AML-193 (cell line): ENCODE measurements at places on chromosomes 7 and 10.

DNA sequence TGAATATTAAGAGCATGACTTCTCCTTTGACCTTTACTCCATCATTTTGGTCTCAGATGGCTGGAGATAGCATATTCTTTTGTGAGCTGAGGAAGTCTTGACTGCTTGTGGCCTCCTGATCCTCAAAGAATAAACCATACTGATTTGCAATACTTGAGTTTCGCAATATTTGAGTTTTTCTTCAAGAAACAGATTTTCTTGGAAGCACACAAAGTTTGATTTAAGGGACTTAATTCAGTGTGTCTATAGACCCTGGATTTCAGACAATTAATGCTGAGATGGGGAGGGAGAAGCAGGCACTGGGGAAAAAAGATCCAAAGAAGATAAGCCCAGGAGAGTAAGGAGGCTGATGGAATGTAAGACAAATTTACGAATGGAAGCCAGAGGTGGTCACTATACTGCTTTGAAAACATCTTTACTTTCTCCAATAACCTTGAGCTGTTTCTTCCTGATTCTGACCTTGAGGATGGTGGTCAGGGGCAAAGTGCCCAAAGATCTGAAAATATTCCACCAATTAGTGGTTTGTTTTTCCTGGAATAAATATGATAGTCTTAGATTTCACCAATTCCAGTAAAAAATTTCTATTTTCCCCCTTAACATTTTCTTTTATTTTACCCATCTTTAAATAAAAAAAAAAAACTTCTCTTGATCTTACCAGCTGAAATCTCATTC, 7.5 kb downstream of the EPDR1 start:
- DNase-seq: peak; percentile 21

- peak; percentile 6 for DNase-seq
Observed at GRCh38 chr7:24902276-24902675, 77.7 kb downstream of the OSBPL3 start.

- DNase-seq: peak; percentile 46
Observed at GRCh38 chr10:73910764-73911552, at the start of gene PLAU. Gene PLAU (plus strand): TSS chr10:73911132. CDS start chr10:73911556, 424 bp downstream.

GRCh38 chr7:142787034-142787768, 16.4 kb downstream of the PRSS2 start:
- no peak for DNase-seq

GRCh38 chr10:84302223-84302622, 26.2 kb upstream of the CCSER2 start:
- DNase-seq: no peak

DNA sequence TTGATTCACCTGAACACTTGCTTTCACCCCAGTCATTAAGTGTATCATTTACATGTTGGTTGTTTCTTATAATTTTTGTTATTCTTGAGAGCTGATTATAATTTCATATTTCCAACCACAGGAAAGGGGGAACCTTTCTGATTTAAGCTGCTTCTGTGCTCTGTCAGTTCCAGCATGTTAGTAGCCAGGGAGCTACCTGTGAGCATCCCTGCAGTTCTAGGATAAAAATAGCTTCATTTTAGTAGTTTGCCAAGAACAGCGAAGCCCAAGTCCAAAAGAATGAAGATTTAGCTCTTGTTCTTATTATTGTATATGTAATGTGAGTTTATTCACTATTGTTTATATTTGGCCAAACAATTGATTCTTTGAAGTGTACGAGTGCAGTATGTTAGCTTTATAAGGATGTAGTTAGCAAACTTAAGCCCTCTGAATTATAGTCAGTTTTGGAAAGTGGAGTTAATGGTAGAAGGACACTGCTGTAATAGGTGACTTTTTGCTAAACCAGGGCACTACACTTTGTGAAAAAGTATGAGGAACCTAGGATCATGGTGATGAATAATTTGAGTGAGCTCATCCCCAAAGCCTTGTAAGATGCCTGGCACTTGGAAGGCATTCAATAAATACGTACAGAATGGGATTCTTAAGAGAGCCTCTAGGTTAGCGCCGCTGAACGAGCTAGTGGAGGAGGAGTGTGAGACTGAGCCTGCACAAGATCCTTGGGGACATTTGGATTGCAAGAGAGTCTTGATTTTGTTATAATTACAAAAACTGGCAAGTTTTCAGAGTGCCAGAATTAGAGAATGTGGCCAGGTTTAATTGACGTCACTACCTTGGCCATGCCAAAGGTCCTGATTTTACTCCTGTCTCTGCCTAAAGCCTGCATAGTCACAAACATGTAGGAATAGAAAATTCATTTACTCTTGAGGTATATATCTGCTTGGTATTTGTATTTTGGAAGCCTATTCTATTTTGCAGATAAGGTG, 29.8 kb downstream of the DNAH11 start:
- no peak for DNase-seq

DNA sequence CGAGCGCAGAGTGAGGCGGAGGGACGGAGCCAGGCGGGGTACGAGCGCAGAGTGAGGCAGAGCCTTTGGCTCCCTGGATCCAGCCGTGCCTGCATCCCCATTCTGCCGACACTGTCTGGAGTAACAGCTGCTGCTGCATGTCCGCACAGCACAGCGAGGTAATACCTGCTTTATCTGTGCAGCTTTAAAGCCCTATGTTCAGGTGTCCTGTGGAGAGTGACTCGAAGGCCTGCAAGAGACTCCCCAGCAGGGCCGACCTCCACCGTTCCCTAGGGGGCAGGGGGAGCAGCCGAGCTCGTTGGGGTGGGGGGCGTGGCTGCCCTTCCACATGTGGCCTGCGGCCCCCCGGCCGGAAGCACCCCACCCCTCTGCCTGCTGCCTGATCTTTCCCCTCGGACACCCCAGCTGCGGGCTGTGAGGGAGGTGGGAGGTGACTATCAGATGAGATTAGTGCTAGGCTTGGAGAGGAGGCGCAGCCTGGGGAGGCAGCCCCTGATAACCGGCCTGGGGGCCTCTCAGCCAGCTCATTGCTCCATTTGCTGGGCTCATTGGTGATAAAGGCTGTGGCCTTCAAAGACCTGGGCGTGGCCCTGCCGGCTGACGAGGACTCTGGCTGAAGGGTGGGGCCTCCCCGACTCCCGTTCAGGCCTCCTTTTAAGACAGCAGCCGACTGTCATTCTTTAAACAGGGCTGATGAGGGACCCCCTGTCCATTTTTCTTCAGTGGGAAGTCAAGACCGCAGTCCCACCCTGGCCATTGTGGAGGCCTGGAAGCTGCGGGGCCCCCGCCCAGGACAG, 8.0 kb downstream of the VENTX start:
- DNase-seq: no peak

DNA sequence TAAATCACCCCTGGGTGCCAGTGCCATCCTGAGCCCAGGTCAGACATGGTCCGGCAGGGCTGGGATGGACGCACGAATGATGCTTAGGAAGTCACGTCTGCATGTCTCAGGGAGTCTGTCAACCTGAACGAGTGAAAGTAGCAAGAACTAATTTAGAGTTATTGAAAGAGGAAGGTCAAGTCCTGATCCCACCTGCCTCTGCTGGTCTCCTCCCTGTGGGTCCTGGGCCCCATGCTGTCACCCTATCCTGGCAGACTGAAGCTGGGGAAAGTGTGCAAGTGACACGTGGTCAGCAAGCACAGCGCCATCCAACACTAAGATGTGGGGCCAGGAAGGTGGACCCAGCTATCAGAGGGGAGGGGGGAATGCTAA, 26.1 kb upstream of the GRID1 start:
- no peak for DNase-seq

GRCh38 chr7:27143023-27143949, at the start of gene HOXA5:
Gene HOXA5 (minus strand): TSS chr7:27143681. CDS start chr7:27143607, 74 bp downstream.
- no peak for DNase-seq

DNA sequence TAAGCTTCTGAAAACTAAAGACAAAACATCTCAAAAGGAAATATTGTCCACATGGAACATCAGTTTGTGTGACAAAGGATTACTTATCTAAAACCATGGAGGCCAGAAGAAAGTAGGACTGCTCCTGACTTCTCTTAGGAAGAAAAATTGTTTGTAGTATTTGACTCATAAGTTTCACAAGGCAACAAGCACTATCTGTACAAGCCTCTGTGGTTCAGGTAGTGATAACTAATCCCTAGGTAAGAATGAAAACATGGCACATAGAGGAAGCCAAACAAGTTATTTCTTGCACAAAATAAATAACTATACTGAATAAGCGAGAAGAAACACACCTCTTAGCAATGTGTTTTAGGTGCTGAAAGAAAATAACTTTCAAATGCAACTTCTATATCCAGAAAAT, 30.3 kb downstream of the TFPI2 start:
- DNase-seq: no peak

- no peak for DNase-seq
Observed at GRCh38 chr10:72796042-72796441, 97.5 kb upstream of the OIT3 start.

GRCh38 chr10:62852961-62853702, 37.0 kb upstream of the EGR2 start:
- peak; percentile 33 for DNase-seq

GRCh38 chr10:33334805-33335550, 511 bp upstream of the NRP1 start:
- DNase-seq: peak; percentile 50

DNA sequence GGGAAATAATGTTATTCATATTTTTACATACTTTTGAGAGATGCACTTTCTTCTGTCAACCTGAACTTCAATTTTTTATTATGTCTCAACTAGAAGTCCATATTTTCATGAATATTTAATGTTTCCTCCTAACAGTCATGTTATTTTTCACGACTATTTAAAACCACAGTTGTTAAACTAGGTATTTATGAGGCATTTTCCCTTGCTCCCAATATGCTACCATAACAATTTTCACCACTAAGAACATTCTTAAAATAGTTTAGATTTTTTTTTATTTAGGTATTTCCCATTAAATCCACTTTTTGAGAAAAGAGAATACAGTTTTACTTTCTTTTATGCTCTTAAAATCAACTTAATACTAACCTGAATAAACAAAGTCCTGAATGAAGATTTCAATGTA, 89.4 kb downstream of the JAZF1 start:
- no peak for DNase-seq

DNA sequence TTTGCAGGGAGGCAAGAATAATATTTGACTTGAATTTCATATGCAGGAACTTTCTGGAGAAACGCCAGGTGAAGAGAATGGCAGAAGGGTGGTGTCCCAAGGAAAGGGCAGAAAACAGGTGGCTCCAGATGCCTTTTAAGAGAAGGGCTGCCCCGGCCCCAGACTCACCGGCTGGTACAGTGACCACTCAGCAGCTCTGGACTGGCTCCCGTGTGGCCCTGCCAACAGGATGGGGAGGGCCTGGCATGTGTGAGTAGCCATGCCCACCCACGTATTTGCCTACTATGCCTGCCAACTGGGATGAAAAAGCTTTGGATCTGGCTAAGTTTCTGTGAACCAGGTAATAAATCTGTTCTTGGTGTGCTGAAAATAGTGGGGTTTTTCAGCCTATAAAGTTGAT, 159.5 kb downstream of the PRKAG2 start:
- no peak for DNase-seq

DNA sequence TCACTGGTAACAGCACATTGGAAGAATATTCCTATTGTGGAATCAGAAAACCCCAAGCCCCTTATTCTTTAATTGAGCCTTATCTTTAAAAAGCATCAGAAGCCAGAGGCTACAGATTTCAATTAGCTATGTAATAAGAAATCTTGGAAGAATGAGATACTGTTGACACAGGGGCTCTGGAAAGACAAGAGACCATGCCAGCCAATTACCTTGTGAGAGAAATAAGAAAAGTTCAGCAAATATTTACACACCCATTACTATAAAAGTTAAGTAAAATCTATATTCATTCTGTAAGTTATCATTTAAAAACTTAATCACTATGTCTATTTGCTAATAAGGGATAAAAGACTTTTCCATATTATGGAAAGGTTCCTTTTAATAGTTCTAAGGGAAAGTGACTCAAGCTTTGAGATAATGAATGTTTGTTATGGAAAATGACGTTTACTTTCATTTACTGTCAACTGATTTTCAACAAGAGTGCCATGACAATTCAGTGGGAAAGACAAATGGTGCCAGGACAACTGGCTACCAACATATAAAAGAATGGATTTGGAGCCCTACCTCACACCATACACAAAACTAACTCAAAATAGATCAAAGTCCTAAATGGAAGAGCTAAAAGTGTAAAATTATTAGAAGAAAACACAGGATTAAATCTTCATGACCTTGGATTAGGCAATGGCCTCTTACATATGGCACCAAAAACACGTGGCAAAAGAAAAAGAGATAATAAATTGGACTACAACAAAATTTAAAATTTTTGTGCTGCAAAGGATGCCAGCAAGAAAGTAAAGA, 28.3 kb downstream of the ZFAND2A start:
- no peak for DNase-seq

DNA sequence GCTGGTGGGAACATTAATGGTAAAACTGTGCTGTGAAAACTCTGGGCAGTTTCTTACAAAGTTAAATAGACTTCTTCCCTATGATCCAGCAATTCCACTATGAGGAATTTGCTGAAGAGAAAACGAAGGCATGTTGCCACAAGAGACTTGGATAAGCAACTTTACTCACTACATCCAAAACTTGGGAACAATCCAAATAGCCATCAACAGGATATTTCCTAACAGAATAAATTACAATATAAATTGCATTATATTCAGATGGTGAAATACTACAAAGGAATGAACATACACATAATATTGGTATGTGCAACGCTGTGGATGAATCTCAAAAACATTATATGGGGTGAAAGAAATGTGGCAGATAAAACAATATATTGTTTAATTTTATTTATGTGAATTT, 21.4 kb upstream of the MKI67 start:
- DNase-seq: no peak

DNA sequence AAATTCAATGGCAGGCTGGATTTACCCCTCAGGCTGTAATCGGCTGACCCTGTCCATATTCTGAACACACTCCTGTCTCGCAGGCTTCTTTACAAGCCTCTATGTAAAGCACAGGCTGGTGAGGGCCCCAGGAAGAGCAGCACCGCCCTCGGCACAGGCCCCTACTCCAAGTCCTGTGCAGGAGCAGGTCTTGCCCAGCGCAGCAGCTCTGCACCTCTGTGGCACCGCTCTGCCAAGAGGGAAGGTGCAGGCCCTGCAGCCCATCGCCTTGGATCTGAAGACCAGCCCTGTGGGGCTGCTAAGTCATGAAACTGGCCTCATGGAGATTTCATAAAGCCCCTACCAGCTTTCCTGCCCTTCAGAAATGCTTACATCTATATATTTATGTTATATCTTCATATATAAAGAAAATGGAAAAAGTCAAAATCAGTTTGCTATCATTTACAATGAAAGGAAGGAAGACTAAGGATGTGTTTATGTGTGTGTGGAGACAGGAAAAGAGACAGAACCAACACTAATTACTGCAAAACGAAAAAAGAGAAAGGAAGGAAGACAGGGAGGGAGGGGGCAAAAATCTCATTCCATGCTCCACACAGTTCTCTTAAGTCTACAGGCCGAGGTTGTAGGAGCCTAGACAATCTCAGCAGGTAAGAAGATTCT, 9.6 kb downstream of the TMEM176B start:
- no peak for DNase-seq
